ENCODE measurements at places on chromosomes 12 and 14.

DNA sequence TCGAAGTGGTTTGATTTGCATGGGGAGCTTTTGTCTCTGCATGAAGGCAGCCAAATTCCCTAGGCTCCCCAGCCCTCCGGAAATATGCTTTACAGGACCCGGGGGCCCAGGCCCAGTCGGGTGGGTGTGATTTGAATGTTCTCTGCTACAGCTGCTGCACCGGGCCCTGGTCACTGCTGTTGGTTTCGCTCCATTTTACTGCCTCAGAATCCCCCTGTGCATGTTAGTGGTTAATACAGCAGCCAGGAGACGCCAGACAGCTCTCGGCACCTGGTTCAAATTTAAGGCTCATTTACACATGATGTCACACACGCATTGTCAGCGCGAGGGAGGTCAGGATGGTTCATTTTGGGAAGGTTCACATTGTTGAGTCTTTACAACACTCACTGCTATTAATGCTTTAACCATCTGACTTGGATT, 99.6 kb downstream of the SLC38A6 start:
- DNase-seq = no peak

DNA sequence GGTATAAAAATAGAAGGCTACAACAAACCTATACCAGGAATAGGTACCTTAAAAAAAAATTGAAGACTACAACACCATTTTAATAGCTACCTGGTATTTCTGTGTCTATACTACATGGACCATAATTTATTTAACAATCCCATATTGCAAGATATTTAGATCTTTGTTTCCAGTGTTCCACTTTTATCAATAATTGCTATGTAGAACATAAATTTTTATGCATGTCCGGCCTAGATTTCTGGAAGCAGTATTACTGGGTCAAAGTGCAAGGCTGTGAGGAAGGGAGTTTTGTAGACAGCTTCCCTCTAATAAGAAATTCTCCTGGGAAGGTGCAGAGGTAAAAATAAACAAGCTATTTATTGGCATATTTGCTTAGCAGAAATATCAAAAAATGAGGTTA, 4.1 kb upstream of the DCAF11 start:
- no peak for DNase-seq

GRCh38 chr12:47743311-47743860, 15.3 kb downstream of the RAPGEF3 start:
- no peak for DNase-seq

DNA sequence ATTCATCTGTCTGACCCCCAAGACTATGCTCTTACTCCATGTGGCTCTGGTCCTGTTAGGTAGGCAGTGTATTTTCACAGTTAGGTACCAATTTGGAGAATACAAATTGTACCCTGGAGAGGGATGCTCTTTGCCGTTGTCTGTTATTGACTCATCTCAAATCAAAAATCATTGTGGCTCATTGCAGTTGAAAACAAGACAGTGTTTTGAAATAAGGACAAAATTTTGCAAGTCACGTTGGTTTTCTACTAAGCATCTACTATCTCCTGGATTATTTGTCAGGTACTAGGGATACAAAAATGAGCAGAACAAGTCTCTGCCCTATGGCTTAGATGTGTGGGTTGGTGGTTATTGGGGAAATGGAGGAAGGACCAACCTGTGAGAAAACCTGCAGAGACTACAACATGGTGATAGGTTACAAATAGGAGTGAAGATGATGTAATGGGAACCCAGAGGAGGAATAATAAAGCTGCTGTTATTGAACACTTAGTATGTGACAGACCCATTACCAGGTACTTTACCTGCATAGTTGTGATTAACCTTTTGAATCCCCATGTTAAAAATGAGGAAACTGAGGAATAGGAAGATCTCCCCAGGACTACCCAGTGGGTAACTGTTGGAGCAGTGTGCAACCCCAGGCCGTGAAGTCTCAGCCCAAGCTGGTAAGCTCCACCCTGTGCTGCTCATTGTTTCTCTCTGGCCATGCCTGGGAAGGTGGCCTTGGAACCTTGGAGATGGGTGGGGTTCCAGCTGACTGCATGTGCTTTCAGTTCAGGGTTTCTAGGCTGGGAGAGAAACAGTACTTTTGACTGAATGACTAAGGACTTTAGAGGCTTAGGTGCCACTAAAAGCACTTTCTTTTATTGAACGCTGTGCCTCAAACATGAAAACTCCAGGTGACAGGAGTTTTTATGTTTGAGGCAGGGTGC, 72.9 kb upstream of the SRSF5 start:
- peak; percentile 38 for DNase-seq

- DNase-seq = no peak
These were observed 137.2 kb upstream of the PLEKHA5 start for GRCh38 chr12:18992336-18992735.

GRCh38 chr12:109948368-109948767, 47.8 kb downstream of the GIT2 start:
- no peak for DNase-seq

- DNase-seq = no peak
These were observed 42.9 kb upstream of the PPM1H start for GRCh38 chr12:62977883-62978282.

GRCh38 chr12:87425942-87426554, 603.2 kb downstream of the C12orf50 start:
- no peak for DNase-seq

DNA sequence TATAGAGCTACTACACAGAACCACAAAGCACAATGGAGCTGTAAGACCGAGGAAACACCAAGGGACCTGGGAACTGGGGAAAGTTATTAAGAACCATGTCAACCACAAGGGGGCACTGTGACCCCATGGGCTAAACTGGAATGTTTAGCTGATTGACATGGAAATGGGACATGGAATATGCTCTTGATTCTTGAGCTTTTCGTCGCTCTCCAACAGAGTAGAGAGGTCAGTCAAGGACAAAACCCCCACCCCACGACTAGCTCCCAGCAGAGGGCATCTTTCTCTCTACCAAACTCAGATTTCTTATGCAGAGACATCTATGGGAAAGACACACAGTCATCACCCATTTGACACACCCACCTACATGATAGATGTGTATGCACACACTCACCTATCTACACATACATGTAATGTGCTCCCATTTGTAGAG, 10.1 kb downstream of the NDRG2 start:
- peak; percentile 87 for DNase-seq

GRCh38 chr12:71191509-71192196, 33.9 kb upstream of the TSPAN8 start:
- DNase-seq = no peak

DNA sequence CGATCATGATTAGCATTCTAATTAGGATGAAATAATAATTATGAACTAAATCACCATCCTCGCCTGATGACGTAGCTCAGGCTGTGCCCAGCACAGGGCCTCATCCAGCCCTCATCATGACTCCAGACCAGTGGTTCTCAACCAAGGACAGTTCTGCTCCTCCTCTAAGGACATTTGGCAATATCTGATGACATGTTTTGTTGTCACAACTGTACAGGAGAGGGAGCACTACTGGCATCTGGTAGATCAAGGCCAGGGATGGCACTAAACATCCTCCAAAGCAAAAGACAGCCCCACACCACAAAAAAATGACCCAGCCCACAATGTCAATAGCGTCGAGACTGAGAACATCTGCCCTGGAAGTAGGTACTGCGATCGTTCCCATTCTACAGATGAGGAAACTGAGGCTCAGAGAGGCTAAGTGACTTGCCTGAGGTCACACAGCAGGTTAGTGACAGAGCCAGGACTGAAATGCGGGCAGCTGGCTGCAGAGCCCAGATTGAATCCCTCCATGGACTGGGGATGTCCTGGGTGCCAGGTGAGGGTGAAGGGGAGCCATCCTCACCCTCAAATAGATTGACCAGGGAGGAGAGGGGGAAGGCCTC, 15.5 kb downstream of the TRPV4 start:
- no peak for DNase-seq

- no peak for DNase-seq
These were observed 53.6 kb downstream of the EIF2S3B start for GRCh38 chr12:10559244-10559643.

GRCh38 chr14:99245564-99246511, 26.2 kb downstream of the BCL11B start:
- no peak for DNase-seq

- no peak for DNase-seq
These were observed 16.3 kb upstream of the HIF1A start for GRCh38 chr14:61678975-61679374.

GRCh38 chr14:55938249-55938791, 179.9 kb upstream of the PELI2 start:
- no peak for DNase-seq
